Activated T-helper 9 cell treated with anti-CD3 and anti-CD28 coated beads, Interleukin-2, amount 50 U/mL, for 16 hours (primary cell): ENCODE measurements at places on chromosomes 11 and 22.

GRCh38 chr11:125141178-125141577 lies 23.4 kb upstream of the PKNOX2 start:
- DNase-seq, result no peak

DNA sequence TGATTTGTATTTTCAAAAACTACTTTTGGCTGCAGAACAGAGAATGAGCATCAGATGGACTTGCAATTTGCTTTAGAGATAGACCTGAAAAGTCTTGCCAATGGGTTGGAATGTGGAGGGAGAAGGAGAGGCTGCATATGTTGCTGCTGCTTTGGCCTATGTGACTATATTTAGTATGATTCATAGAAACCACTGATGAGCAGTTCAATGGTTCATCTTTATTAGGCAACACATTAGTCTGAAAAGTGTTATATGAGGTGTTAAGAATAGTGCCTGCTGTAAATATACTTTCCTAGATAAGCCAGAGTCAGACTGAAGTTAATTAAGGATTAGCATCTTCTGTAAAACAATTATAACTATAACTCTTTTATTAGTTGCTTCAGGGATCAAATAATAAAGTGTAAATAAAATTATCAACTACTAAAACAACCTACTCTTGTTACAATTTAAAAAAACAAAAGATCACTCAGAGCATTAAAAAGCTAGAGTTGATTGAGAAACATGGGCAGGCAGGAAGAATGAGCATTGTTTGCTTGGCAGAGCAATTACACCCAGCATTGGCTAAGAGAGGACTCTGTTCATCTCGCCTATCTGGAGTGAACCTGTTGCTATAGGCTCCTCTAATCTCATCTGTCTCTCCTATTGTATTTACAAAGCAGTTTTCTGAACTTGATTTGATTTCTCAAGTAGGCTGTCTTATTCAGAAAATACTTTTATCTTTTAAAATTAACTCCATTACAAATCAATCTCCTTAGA lies 36.3 kb downstream of the HORMAD2 start:
- no peak for DNase-seq

DNA sequence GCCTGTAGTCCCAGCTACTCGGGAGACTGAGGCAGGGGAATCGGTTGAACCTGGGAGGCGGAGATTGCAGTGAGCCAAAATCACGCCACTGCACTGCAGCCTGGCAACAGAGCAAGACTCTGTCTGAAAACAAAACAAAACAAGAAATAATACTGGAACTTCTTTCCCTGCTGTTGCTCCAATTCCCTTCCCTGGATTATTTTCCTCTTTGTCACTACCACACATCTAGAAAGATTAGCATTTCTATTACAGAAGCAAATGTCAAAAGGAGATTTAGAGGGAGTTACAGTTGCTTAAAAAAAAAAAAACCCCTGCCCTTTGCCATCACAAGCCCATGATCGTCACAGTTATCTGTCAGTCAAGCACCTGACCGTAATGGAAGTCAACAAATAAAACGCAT lies 17.7 kb upstream of the SCGB1D1 start:
- no peak for DNase-seq

GRCh38 chr11:113315811-113316210 lies 1.4 kb downstream of the TTC12 start:
- no peak for DNase-seq

GRCh38 chr11:112597286-112597790 lies 336.7 kb upstream of the PLET1 start:
- no peak for DNase-seq

DNA sequence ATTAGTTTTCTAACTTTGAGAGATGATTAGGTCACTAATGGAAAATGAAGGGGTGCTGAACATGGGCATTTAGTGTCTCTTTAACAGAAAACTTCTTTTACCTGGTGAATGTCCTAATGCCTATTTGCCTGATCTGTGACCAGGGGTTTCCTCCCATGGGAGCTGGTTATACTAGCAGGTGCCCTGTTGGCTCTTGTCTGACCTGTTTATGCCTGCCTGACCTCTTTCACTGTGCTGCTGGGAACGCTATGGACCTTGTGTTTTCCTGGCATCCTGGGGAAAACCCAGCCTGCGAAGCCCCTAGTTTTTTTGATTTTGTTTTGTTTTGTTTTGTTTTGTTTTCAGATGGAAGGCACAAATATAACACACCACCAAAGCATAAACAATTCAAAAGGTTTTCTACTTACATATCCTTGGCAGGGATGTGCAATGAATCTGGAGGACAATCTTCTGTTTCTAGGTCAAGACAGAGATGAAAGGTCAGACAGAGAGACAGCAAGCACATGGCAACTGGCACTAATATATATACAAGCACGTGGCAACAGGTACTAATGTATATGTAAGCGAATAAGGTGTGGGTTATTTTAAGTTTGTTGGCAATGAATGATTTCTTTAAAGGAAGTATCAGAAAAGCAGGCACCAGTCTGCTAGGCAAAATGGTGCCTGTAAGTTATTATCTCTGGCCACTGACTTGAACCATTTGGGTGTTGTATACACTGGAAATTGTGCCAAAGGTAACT lies 390.2 kb downstream of the LUZP2 start:
- DNase-seq, result no peak

- DNase-seq, result no peak
Measured at GRCh38 chr11:64378335-64378880, 19.4 kb downstream of the RPS6KA4 start.

- no peak for DNase-seq
Measured at GRCh38 chr11:60764879-60765278, 8.2 kb downstream of the MS4A15 start.

DNA sequence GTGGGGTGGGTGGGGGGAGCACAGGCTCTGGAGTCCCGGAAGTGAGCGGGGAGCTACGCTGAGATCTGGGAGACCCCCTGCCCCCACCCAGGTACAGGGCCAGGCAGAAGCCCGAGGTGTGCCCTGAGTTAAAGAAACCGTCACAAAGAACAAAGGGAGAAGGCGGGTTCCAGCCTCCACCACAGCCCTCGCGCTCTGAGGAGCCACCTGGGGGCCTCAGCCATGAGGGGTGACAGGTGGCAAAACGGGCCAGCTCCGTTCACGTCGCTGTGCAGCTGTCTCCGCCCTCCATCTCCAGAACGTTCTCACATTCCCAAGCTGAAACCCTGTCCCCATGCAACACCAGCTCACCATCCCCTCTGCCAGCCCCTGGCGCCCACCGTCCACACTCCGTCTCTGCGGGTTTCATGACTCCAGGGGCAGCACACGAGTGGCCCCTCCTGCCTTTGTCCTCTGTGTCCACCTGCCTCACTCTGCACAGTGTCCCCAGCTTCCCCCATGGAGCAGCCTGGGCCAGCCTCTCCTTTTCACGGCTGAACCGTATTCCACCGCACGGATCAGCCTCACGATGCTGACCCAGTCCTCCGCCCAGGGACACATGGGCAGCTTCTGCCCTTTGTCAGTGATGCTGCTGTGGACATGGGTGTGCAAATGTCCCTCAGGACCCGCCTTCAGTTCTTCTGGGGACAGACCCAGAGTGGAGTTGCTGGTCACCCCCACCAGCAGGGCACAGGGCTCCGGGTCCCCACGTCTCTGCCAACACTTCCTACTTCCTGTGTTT lies 1.7 kb upstream of the MUC5B start:
- no peak for DNase-seq

GRCh38 chr11:103920449-103920848 lies 116.0 kb upstream of the DDI1 start:
- DNase-seq, result no peak

GRCh38 chr22:43846966-43847365 lies 15.3 kb downstream of the SULT4A1 start:
- no peak for DNase-seq

DNA sequence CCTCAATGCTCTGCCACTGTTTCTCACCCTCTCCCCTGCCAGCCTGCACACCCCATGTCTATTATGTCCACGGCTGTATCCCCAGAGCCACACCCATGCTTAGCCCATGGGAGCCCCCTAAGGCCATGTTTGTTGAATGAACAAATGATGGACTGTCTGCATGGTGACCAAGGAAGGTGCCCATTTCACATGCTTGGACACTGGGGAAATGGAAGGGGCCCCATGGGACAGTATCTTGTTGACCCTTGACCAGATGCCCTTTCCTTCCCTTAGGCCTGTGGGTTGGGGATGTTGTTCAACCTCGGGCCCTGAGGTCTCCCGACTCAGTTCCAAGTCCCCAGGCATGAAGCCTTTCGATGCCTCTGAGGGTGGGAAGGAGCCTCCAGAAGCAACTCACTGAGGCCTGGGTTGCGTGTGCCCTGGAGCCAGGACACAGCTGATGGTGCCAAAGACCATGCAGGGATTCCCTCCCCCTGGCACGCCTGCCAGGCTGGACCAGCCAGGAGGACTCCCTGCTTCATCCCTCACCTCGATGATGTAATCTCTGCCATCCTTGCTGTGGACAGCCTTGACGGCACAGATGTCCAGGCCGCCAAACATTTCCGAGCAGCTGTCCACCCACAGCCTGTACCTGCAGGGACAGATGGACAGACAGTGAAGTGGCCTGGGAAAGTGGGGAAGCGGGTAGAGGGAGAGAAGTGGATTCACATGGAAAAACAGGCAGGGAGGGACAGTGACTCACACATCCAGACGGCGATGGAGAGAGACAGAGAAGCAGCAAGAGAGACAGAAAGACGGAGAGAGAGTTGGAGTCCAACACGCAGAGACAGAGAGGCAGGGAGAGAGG lies 58.9 kb downstream of the FBXO7 start:
- DNase-seq, result no peak

- DNase-seq, result no peak
Measured at GRCh38 chr11:7204778-7205177, 46.9 kb upstream of the SYT9 start.

DNA sequence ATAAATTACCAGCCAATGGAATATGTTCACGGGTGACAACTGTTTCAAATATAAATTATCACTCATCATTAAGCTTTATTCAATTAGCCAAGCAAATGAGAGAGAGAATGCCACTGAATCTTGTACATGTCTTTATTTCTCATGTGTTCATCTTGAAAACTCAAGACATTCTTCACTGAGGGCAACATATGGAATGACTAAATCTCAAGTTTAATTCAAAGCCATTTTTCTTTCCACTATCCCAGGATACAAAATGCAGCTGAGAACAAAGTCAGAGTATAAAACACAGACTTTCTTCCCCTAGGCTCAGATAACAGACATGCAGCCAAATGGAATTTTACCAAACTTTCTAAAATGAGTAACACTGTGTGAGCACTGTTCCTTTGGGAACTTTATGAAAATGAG lies 12.1 kb upstream of the BBOX1 start:
- DNase-seq, result no peak

- no peak for DNase-seq
Measured at GRCh38 chr11:84685976-84686375, 941.2 kb downstream of the DLG2 start.

DNA sequence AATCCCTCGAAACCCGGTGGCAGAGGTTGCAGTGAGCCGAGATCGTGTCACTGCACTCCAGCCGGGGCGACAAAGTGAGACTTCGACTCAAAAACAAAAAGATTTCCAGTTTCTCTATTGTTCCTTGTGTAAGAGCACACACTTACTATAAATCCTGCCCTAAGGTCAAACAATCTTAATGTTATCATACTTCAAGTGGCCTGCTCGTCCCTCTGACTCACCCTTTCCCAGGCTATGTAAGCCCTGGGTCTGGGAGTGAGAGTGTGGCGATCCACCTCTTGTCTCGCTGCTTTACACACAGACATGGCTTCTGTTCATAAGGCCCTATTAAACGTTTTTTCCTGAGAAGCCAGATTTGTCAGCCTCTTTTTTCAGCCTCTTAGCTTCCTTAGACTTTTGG lies 24.4 kb upstream of the A4GALT start:
- no peak for DNase-seq

DNA sequence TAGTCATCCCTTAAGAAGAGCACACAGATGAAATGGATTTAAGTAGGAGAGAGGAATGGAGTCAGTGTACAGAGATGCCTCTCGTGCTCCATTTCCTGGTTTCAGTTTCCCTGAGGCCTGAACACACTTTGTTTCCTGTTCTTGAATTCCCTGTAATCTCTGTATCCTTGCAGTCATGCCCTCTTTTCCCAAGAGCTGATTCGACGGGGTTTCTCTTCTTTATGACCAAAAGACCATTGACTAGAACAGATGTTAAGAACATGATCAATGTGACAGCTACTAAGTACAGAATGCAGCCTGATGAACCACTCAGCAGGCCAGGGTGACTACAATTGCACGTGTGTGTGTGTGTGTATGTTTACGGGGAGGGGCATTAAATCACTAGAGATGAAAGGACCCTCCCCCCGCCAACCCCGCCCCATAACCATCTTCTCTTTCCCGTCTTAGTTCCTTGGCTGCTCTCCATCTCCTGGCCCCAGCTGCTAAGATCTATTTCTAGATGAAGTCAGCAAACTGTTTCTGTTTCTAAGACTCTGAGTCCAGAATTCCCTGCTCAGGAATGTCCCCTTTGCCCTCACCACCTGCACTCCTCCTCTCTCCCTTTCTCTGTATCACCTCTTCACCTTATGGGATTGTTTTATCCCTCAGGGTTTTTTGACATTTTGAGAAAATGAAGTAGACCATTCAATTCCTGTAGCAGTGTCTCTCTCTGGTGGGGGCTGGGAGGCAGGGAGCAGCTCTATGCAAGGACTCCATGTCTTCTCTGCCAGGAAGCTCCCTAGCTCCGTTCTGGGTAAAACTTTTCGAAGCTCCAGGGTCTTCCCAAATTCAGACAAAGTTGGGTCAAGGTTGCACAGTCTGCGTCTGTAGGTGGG lies 26.0 kb downstream of the SLC22A6 start:
- no peak for DNase-seq

- no peak for DNase-seq
Measured at GRCh38 chr11:36296884-36297543, 926 bp downstream of the PRR5L start.

- no peak for DNase-seq
Measured at GRCh38 chr11:133576351-133576750, 44.0 kb upstream of the OPCML start.

GRCh38 chr11:31810779-31811647 lies at the start of gene PAX6:
TSS of gene PAX6 (minus strand) at chr11:31811322. CDS start at chr11:31806411, 4,911 bp downstream.
- no peak for DNase-seq

DNA sequence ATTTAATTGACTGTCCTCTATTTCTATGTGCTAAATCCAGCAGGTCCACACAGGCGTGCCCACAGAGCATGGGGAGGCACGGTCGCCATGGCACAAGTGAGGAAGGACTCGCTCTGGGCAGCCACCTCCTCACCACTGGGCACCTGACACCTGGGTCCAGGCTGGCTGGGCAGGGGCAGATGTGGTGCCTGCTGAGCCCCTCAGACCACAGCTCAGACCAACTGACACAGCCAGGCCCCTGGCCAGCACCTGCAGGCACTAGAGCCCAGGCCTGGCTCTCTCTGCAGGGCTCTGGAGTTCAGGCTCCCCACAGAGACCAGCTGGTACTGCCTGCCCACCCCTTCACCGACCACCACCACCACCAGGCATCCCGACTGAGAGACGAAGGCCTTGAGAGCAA lies 27.9 kb downstream of the LINC01488 start:
- no peak for DNase-seq
